ENCODE measurements at places on chromosomes 11 and 22.

DNA sequence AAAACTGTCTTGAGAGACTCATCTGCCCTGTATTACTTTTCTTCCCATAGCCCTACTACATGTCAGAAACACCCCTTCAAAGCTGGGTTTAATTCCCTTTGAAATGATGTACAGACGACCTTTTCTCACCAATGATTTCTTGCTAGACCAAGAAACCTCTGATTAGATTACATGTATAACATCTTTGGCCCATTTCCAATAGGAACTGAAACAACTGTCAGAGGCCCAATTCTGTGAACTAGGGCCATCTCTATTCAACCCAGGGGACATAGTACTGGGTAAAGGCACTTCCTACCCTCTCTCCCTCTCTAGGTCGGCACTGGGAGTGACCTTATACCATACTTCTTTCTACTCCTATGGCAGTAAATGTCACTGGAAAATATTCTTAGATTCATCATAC lies 19.4 kb downstream of the NPAT start:
- DNase-seq, result no peak

- DNase-seq, result no peak
Observed at GRCh38 chr11:91840640-91841240, 383.9 kb upstream of the FAT3 start.

GRCh38 chr22:43926349-43926710 lies 2.7 kb downstream of the PNPLA3 start:
- DNase-seq, result no peak

DNA sequence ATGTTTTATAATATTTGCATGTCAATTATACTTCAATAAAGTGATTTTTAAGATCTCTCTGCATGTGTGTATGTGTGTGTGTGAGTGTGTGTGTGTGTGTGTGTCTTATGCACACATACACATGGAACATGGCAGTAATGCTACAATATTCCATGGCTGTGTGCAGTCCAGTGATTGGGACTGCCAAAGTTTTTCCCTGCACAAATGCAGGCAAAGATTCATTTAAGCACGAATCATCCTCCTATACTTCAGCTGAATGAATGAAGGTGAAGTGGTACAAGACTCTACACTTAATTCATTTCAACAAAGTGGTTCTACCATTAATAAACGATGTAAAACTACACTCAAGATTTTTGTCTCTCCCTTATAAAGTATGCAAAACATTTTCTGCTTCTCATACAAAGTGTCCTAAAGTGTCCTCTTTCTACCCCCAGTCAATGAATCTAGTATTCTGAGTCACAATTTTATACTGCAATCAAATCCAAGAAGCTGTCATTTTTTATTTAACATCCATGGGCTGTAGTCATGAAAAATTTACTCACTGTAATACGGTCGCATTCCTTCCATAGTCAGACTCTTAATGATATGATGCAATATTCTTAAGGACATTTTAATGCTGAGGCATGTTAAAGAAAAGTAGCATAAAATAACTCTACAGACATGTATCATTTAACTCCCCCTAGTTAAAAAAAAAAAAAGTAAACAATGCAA lies 132.4 kb downstream of the TTC28 start:
- DNase-seq, result peak; percentile 83

DNA sequence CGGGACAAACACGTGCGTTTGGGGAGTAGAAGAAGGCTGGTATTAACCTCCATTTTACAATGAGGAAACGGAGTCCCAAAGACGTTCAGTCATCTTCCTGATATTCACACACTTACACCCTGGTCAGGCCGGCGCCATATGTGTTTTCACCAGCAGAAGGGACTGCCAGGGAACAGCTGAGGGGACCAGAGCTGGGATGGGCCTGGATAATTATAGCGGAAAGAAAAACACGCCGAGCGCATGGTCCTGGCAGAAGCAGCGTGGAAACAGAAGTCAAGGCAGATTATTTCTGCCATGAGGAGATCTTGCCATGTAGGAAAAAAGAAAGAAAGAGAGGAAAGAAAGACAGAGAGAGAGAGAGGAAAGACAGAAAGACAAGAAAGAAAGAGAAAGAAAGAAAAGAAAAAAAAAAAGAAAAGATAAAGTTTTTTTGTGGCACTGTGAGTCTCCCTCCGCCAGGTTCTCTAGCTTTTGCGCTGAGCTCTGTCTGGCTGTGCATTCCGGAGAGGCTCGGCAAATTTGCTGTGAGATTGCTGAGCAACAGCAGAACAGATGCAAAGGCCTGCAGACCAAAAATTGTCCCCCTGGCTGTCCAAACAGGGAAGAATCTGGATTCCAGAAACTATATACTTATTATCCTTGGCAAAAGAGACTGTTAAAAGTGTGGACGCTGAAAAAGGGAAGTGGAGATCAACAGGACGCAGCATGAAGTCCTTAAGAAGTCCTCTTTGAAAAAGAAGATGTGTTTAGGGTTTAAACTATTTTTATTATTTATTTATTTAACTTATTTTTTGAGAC lies 1.3 kb upstream of the UCP2 start:
- no peak for DNase-seq

DNA sequence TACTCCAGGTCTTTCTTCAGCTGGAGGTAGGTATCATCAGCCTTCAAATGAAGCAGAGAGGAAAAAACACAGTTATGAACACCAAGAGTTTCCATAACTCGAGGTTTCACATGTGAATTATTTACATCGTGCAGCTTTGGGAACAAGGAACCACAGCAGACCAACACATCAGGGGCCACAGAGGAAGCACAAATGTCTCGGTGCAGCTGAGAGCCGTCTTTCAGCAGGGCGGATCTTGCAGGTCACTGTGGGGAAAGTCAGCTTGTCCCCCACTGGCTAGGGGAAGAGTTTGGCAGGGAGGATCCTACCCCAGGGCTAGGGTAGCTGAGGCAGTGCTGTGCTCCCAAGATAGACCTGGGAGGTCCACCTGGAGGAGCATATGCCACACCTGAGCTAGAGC lies 74.7 kb downstream of the C11orf58 start:
- no peak for DNase-seq

- DNase-seq, result peak; percentile 25
Observed at GRCh38 chr22:48416396-48417224, 1411.1 kb downstream of the BRD1 start.

DNA sequence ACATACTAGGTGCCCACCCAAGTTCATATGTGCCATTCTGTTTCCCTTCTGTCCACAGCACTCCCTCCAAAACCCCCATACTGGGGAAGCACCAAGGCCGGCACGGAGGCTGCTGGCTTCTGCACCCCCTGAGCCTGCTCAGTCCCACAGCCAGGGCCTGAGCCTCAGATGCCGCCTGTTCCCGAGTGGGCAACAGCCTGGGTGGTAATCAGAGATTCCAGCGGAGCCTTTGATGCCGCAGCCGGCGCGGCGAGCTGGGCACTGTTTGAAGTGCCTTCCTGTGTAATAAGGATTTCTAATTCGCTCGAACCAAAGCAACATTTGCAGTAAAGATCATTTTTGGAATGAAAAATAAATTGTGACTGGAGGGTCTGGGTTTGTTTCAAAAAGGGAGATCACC lies 460.3 kb downstream of the SOX6 start:
- DNase-seq, result no peak

- no peak for DNase-seq
Observed at GRCh38 chr22:26636296-26636695, 14.5 kb downstream of the CRYBA4 start.

DNA sequence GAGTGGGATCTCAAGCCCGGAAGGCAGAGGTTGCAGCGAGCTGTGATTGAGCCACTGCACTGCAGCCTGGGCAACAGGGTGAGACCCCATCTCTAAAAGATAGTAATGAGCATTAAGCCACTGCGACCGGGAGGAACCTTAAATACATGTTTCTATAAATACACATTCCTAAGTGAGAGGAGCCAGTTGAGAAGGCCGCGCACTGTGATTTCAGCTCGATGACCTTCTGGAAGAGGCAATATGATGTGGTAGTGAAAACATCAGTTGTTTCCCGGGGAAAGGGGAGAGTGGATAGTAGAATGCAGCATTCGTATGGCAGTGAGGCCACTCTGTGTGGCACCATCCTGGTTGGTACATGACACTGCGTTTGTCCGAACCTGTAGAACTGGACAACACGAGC lies 18.0 kb downstream of the PTDSS2 start:
- DNase-seq, result no peak

DNA sequence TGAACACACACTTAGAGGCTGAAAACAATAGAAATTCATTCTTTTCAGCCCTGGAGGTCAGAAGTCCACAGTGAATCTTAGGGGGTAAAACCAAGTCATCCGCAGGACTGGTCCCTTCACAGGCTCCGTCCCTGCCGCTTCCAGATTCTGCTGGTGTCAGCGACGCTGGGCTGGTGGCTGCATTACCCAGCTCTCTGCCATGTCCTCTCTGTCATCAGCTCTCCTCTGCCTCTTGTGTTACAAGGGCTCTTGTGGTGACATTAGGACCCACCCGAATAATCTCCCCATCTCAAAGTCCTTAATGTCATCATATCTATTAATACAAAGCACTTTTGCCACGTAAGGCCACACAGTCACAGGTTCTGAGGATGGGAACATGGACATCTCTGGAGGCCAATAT lies 47.7 kb upstream of the ANO1 start:
- no peak for DNase-seq

- peak; percentile 48 for DNase-seq
Observed at GRCh38 chr11:117597071-117597470, 199.9 kb downstream of the DSCAML1 start.

- DNase-seq, result peak; percentile 32
Observed at GRCh38 chr11:1762537-1763302, 1.0 kb downstream of the CTSD start.

DNA sequence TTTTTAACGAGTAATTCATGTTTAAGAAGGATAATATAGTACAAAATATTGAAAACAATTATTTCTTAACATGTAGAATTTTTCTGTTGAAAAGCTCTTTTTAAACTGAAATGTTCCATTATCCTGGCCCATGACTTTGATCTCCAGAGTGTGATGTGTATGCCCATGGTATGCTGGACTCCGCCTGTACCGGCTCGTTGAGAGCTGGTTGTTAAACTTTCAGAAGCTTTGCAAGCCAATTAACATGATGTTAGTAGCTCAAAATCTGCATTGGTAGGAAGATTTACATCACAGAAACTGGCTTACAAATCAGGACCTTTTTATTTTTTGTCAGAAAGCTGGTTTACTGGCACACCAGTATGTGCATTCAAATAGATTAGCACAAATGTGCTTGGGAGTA lies 15.0 kb downstream of the SIK2 start:
- no peak for DNase-seq

- DNase-seq, result no peak
Observed at GRCh38 chr11:117704395-117705100, 92.5 kb downstream of the DSCAML1 start.

DNA sequence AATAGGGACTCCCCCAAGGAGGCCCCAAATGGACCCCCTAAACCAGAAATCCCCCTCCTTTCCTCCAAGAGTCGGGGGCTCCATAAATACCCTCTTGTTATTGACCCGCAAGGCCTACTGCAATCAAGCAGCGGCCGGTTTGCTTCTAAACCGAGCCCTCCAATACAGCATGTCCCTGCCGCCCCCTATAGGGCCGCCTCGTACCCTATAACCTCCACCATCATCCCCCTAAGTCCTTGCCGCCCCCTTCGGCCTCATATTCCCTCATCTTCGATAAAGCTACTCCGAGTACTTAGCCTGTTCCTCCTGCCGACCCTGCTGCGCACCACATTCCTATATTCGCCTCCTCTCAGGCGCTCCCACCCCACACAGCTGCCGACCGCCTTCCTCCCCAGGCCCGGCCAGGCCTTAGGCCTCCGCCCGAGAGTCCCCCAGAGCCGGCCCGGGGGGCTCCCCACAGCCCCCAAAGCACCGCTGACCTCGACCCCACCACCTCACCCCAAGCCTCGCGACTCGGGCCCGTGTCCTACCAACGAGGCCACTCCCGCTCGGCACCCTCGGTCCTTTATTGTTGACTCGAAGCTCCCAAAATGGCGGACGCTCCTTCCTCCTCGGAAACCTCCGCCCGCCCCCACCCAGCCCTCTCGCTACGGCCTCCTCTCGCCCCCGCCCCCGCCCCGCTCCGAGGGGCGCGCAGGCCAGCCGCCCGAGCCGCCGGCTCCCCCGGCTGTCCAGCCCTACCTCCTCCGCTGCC lies 430 bp downstream of the DDX6 start:
- peak; percentile 46 for DNase-seq

GRCh38 chr22:38074181-38075104 lies 9.5 kb downstream of the SLC16A8 start:
- DNase-seq, result no peak

- DNase-seq, result no peak
Observed at GRCh38 chr11:2976294-2977063, 15.7 kb downstream of the NAP1L4 start.

DNA sequence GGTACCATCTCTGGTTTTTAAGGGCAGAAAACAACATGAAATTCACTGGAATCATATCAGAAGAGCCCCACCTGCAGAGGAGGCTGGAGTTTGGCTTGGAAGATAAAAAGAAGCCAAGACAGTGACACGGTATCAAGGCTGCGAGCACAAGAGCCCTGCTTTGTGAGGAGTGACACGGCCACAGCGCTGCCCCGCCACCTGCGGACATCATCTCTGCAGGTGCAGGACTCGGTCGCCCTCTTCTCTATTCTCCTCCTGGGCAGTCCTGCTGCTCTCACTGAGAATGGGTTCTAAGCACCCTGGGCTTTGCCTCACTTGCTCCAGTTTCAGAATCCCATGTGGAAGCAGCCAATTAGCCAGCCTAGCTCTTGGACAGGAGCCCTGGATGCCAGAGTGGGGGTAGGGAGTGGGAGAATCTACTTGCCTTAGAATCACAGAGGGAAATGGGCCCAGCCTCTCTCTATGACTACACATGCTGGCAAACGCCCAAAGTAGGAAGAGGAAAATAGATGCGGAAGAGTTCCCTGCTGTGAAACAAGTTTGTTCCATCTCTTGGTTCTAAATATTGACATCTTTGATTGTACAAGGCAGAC lies 17.1 kb downstream of the APOL4 start:
- DNase-seq, result peak; percentile 75

DNA sequence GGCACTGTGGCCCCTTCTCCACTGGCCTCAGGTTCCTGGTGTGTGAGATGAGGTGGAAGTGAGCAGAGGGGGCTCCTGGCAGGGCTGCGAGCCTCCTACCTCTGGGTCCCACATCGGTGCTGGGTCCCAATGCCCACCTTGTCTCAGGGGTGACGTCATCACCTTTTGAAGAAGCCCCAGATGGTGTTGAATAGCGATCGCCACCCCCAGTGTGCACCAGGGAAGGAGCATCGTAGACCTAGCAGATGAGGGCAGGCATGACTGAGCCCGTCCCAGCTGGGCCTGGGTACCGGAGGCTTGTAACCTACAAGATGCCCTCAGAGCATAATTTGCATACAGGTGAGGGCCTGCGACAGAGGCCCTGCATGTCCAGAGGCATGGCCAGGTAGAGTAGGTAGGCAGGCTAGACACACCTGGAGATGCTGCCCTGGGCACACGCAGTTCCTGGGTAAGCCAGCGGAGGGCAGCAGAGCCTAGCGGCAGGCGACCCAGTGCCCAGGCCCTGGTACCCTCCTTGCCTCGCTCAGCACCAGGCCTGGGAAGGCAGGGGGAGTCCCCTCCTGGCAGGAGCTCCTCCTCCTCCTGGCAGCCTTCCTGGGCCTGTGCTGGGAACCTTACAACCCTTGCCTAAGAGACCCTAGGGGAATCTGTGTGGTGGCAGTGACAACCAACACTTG lies 52.5 kb downstream of the TPCN2 start:
- DNase-seq, result peak; percentile 93

- no peak for DNase-seq
Observed at GRCh38 chr11:30364139-30364836, 41.4 kb downstream of the ARL14EP start.

GRCh38 chr11:84950569-84951270 lies 676.4 kb downstream of the DLG2 start:
- no peak for DNase-seq

Measured in AG08395 (cell line).